ENCODE measurements at places on chromosomes 4 and X.

GRCh38 chrX:73847100-73847499 is 284.1 kb downstream of the CHIC1 start:
- no peak for DNase-seq

DNA sequence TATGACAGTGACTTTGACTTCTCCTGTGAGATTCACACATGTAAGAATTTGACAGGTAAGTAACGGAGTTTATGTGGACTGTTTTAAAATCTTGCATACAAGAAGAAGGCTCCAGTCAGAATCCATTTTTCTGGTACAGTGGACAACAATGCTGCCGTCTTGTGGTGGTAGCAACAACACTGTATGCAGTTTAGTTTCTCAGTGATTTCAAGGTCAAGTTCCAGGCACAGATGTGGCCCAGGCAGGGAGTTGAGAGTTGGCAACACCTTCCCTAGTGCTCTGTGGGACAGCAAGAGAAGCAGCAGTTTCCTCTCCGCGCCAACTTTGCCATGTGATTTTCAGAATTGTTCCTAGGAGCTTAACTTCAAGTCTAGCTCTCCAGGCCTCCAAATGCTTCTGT is 56.0 kb upstream of the STPG2 start:
- DNase-seq, result no peak

GRCh38 chr4:17721496-17722355 is 59.7 kb downstream of the FAM184B start:
- no peak for DNase-seq

GRCh38 chr4:156941940-156942548 is 29.6 kb downstream of the PDGFC start:
- peak; percentile 73 for DNase-seq

DNA sequence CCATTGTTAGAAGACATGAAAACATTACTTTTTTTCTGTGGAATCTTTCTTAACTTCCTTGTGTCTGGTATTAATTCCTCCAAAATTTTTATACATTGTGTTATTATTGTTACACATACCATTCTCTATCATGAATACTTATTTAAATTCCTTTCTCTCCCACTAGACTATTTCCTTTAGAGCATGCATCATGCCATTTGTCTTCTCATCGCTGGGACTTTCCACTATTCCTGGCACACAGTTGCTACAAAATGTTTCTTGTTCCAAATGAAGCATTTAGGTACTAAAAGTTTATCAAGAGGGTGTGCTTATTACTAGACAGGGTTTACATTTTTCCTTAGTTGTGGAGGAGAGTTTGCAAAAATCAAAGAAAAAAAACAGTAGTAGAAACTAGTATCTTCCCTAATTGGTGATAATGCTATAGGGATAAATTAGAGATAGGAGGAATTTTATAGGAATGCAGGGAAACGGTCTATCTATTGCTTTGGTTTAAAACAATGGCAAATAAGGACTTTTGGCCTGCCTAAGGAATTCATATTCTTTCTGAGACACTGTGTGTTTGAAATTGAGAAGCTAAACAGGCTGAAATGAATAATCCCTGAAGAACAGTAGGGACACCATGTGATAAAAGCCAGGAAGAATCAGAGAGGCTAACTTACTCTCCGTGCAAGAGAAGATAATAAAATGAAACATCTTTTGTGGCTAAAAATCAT is 187.5 kb upstream of the TBC1D9 start:
- DNase-seq, result no peak

DNA sequence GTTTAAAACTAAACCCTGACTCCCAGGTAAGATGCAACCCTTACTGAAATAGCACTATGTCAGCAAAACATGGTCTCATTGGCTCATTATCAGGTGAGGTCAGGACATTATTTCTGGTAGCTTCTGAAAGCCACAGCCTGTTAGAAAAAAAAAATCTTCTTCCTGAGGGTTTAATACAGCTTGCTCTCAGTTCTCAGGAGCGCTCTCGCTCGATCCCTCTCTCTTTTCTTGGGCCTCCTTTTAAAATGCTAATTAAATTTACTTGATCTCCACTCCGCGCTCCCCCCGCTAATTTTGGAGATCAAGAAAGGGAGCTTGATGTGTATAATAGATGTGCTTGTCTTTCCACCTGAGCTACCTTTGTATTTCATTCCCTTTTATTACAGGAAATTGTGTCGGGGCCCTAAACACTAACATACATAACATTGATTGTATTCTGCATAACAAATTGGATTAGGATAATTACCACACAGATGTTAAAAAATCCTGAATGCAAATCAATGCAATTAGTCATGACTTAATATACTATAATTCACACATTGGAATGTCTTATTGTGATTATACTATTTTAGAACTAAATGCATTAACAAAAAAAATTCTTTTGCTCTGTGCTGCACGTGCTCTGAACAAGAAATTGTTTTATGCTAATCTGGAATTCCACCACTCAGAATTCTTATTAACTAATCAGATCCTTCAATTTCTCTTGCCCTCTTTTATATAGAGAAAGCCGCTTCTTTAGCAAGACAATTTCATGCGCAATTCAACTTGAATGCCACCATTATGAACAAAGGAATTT is 101.6 kb upstream of the TEX13D start:
- no peak for DNase-seq

DNA sequence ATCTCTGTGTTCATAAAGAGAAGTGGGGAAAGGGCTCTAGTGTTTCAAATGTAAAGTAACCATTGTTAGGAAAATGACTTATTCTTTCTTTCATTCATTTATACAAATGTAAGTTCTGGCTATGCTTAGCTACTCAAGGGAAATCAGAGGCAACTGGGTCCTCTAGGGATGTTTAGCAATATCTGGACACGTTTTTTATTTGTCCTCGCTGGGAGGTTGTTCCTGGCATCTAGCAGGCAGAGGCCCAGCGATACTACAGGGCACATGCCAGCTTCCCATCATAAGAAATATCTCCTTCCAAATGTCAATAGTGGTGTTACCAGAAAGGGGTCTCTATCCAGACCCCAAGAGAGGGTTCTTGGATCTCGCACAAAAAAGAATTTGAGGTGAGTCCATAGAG is 150.0 kb downstream of the VCX3A start:
- no peak for DNase-seq

- no peak for DNase-seq
Measured at GRCh38 chrX:152637649-152638442, at the start of gene GABRQ. GABRQ (plus strand) TSS chrX:152637895; CDS start chrX:152638203, 308 bp downstream.

- no peak for DNase-seq
Measured at GRCh38 chrX:147917700-147918695, 6.3 kb downstream of the FMR1 start.

DNA sequence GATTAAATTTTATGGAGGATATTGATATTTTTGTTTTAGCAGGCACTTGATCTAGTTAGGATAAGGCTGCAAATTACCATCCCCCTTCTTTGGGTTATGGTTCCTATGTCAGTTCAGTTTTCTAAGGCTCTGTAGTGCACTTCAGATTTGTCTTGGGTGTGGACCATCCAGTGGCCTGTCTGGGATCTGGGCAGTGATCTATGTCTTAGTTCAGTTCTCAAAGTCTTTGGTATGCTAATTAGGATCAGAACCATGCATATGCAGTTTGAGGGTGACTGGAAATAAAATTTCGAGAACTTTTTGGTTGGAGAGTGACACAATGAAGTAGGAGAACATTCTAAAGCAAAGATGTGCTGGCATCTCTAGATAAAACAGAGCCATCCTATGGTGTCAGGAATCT is 388.2 kb downstream of the MID1IP1 start:
- no peak for DNase-seq

DNA sequence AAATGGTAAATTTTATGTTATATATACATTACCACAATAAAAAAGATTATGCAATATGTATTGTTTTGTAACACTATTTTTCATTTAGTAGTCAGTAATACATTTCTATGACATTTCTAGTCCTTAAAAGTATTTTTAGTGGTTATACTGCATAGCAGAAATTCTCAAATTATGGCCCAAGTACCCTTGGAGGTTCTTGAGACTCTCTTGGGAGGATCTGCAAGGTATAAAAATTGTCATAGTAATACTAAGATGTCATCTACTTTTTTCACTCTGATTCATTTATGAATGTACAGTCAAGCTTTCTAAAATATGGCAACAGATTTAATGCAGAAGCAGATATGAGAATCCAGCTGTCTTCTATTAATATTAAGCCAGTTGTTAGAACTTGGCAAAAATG is 138.6 kb upstream of the NAP1L5 start:
- no peak for DNase-seq

DNA sequence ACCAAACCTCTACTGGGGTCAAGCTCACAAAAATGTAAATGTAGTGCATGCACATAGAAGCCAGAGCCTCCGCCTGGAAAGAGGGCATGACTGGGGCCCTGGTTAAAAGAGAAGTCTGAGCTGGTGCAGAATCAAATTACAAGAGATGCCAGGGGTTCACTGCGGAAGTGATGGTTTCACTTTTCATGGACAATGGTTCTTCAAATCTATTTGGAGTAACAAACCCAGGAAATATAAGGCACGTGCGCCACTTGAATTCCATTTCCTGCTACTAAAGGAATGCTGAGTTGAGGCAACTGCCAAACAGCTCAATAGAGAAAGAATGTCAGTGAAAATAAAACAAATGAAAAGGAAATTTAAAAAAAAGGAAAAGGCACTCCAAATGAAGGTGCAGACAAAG is 79.8 kb downstream of the FUNDC1 start:
- DNase-seq, result no peak

GRCh38 chr4:75555294-75556164 is at the start of gene ODAPH:
ODAPH (plus strand) TSS chr4:75556066; CDS start chr4:75556083, 17 bp downstream.
- DNase-seq, result no peak

DNA sequence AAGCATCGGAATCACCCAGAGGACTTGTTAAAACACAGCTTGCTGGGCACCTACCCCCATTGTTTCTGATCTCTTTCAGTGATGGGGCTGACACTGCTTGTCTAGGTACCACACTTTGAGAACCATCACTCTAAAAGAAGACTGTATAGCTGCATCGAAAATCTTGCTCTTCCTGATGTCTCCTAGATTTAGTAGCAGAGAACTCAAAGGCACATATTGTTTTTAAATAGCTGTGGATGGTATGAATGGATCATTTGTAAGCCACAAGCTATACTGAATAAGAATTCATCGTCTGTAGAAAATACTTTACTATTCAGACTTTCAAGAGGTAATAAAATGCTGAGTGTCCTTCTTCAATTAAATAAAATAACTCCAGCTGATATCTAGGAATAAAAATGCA is 405.4 kb downstream of the ANKRD50 start:
- DNase-seq, result no peak

- no peak for DNase-seq
Measured at GRCh38 chr4:67580577-67580976, 22.1 kb downstream of the STAP1 start.

DNA sequence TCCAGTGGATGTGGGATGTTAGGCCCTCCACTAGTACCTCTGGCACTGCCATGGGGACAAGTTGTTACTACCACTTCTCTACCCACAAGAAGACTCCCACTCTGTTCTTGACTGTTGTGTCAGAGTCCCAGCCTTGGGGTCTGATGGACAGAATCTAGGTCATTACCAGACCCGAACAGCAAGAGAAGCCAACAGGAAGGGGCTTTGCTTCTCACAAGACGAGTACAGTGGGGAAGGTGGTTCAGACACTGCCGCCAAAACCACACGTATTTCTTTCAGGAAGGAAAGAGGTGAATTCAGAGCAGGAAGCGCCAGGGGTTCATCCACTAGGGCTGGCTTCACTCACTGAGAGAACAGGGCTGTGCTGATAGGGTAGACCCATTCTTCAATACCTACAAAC is 161.3 kb upstream of the KIT start:
- no peak for DNase-seq

DNA sequence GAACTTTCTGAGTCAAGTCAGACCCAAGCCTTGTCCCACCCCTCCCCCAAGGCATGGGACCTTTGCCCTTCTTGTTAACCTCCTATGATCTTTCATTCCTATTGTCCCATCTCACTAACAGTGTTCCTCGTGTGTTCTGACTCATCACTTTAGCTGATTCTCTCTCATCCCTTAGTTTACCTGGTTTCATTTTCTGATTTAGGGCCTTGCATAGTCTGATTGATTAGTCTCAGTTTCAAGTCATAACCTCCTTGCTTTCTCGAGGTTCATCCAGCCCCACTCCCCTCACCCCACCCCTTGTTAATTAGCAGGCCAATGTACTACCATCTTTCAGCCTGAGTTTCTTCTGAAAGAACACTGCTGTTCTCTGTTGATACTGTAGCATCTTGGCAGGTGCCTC is 517.4 kb downstream of the RPA4 start:
- no peak for DNase-seq

- DNase-seq, result no peak
Measured at GRCh38 chr4:172018358-172018757, 205.2 kb downstream of the GALNTL6 start.

GRCh38 chr4:147381749-147382148 is 99.1 kb upstream of the EDNRA start:
- no peak for DNase-seq

- DNase-seq, result no peak
Measured at GRCh38 chrX:2635342-2635741, 55.8 kb upstream of the CD99 start.

DNA sequence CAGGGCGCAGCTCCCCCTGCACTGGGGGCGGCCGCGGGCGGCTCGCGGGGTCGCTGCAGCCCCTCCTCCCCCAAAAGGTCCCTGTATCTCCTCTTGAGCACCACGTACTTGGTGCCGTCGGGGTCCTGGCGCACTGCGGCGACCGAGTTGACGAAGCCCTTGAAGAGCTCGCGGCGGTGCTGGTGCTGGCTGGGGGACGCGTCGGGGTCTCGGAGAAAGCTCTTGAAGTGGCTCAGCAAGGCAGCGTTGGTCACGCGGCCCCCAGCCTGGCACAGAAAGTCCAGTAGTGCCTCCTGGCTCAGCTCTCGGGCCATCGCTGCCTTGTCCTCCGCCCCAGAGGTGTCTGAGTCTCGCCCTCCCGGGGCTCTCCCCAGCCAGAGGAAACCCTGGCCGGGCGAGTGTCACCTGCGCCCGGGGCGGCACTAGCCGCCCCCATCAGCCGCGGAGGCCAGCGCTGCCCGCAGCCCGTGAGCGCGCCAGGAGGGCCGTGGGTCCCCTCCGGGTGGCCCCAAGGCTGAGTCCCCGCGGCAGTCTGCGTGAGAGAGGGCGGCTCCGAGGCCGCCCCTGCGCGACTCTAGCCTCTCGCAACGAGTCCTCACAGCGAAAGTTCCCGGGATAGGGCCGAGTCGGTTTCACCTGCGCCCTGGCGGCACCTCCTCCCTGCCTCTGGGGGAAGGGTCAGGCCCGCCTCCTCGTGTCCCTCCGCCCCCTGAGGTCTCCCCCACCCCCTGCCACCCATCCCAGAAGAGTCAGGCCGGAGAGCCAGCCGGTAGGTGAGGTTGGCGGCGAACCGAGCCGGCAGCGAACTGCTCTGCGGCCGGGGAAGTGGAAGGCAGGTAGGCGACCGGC is at the start of gene SOWAHB:
Gene SOWAHB, minus strand, starts transcription at position 609 of the 849 bp plus-strand sequence. Its CDS starts 295 bp downstream, at position 314.
- no peak for DNase-seq

DNA sequence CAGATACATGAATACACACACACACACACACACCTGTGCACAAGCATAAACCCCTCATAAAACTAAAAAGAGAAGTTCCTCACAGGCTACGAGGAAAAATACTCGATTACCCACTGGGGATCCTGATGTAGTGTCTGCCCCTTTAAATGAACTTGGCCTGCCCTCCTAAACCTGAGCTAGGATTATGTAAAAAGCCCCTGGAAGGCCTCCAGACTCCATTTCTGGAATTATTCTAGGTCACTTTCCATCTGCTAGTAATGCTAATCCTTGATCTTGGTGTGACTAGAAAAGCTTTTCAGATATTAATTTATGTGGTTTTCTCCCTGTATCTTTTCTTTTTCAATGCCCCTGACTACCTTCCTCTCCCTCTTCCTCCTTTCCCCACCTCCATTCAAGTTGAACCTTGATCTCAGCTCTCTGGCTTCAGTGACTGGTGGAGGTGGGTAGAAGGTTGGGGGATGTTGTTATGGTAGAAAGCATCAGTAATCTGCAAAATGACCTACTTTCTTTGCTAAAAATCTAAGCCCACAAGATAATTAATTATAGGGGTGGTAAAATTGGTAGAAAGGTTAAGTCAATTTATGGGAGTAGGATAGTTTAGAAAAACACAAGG is 25.5 kb upstream of the ZNF330 start:
- DNase-seq, result no peak

All from urinary bladder (tissue), 4 donors.